ENCODE measurements at places on chromosomes 1 and 21.

- DNase-seq, result no peak
These were observed 2.0 kb upstream of the OR14I1 start for GRCh38 chr1:248704606-248705005.

DNA sequence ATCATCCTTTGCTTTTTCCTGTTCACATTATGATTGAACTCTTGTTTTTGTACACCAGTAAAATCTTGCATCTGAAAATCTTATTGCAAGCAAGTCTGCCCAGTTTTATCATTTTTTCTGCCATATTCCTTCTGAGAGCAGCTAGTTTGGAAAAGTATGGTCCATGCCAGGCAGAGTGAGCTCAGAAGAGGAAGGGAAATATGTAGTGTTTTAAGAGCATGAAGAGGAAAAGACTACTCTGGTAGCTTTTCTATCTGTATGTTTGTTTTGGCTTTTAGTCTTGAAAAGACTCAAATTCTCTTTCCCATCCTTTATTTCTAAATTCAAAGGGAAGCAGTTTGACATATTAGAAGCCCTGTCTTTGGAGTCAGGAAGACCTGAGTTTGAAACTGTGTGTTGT is 125.8 kb downstream of the NFIA start:
- no peak for DNase-seq

DNA sequence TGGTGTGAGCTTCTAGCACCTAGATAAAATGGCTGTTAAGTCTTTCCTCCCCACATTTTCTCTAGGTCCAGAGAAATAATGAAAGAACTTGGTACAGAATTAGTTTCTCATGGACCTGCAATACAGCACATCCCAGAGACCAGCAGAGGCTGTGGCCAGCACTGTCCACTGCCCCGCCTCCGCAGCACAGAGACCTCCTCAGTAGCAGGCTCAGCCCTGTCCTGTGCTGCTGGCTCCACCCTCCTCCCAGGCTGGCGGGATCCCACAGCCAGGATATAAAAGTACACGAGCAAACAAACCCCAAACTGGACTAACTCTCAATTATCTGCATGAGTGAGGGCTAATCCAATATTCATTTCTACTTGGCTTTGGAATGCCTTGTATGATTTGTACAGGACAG is 401.5 kb downstream of the RPS6KC1 start:
- no peak for DNase-seq

- no peak for DNase-seq
These were observed 13.8 kb upstream of the SEC16B start for GRCh38 chr1:177983482-177984135.

GRCh38 chr1:112298558-112298957 is 97.5 kb upstream of the CTTNBP2NL start:
- no peak for DNase-seq

- DNase-seq, result no peak
These were observed 157.8 kb upstream of the KAZN start for GRCh38 chr1:14440731-14441130.

DNA sequence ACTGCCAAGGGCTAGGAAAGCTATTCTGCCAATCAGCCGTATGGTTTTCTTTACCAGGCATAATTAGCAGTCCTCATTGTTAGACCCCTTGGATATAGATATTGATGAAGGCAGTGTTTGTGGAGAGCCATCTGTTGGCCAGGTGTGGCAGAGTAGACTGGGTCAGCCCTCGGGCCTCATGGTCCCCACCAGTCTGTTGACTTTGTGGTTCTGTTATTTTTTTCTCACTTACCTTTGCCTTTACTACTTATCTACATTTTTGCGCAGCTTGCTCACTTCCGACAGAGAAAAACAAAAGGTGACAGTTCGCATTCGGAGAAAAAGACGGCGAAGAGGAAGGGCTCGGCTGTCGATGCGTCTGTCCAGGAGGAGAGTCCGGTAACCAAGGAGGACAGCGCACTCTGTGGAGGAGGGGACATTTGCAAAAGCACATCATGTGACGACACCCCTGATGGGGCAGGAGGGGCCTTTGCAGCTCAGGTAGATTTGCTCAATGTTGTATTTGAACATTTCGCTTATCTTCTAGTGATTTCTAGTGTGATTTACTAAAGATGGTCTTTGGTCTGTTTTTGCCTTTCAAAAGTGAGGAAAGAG is 2.3 kb downstream of the PCNT start:
- DNase-seq, result no peak

DNA sequence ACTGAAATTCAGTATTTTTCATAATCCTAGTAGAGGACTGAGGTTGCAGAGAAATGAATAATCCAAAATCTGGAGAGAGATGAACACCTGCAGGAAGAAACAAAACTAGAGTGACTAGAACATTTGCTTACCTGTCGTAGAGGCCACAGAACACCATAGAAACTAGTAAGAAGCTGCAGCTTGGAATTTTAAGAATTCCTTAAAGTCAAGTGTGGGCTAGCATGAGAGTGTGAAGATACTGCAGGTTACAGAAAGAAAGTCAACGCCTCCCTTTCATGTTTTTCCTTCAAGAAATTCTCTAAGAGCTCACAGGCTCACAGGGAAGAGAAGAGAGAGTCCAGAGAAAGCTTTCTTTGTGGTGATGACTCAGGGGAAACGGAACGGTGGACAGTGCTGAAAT is 633.7 kb downstream of the LRRIQ3 start:
- no peak for DNase-seq

DNA sequence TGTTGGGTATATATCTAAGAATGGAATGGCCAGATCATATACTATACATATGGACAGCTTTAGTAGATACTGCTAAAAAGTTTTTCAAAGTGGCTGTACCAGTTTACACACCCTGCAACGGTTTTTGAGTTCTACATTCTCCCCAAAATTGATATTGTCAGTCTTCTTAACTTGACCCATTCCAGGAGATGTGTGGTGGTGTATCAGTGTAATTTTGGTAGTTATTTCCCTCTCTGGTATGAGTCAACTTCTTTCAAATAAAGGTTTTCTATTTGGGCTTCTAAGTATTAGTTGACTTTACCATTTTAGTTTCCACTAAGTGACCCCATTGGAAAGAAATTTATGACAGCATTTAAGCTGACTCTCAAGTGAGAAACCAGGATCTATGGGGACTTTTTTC is 29.2 kb downstream of the INKA2 start:
- DNase-seq, result no peak

- no peak for DNase-seq
These were observed 1.4 kb downstream of the RGS8 start for GRCh38 chr1:182682898-182683501.

Data from stimulated activated CD8-positive, alpha-beta memory T cell treated with anti-CD3 and anti-CD28 coated beads, Interleukin-2, amount 100 ng/mL, for 1 hour (primary cell).